ENCODE measurements at places on chromosomes 12 and 14.

- DNase-seq = no peak
Measured at GRCh38 chr12:104761091-104761490, 197.0 kb downstream of the SLC41A2 start.

DNA sequence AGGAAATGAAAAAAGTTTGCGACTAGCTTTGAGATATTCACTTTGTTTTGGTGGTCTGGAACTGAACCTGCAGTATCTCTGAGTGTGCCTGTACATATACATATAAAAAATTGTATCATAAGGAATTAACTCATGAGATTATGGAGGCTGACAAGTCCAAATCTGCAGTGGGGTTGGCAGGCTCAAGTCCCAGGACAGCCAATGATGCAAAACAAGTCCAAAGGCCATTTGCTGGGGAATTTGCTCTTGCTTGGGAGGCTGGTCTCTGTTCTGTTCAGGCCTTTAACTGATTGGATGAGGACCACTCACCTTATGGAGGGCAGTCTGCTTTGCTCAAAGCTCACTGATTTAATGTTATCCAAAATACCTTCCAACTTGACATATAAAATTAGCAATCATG, 66.8 kb downstream of the FGD4 start:
- DNase-seq = no peak

GRCh38 chr12:107983756-107984472, 145.2 kb upstream of the WSCD2 start:
- DNase-seq = no peak

- no peak for DNase-seq
Measured at GRCh38 chr12:117038919-117039318, 60.3 kb downstream of the TESC start.

- DNase-seq = no peak
Measured at GRCh38 chr12:69415471-69416275, 54.5 kb upstream of the FRS2 start.
